ENCODE measurements at places on chromosomes 5 and 9.
A peak's percentile ranks its signal among the peaks of the same experiment; 100 is the strongest.

- no peak for DNase-seq
Measured at GRCh38 chr5:7250004-7250403, 145.9 kb upstream of the ADCY2 start.

DNA sequence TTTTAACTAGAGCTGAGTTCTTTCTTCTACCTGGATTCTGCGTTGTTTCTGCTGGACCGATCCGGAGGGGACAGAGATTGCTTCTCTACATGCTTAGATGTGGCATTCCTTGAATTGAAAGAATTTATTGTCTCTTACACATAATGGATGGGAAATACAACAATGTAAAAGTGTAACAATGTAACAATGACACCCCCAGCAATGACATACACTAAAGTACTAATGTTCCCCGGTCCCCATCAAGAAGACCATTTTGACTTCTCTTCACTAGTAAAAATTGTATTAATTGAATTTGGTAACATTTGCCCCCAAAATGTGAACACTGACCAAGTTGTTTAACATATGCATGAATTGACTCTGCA lies 760.2 kb downstream of the TAF11L14 start:
- DNase-seq, result no peak

- no peak for DNase-seq
Measured at GRCh38 chr9:84371737-84372136, 31.2 kb upstream of the SLC28A3 start.

DNA sequence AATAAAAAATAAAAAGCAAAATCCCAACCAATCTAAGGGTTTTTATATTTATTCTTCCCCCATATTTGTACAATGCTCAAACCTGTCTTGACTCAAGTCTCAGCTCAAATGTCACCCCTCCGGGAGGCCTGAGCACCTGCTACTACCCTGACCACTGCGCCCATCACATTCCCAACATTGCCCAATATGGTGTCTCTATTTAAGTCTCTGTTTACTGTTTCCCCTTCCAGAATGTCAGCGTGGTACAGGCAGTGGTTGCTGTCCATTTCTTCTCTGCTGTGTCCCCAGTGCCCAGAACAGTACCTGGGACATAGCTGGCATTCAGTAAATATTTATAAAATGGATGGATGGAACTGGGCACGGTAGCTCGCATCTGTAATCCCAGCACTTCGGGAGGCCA lies 47.3 kb upstream of the PRRC2B start:
- no peak for DNase-seq

DNA sequence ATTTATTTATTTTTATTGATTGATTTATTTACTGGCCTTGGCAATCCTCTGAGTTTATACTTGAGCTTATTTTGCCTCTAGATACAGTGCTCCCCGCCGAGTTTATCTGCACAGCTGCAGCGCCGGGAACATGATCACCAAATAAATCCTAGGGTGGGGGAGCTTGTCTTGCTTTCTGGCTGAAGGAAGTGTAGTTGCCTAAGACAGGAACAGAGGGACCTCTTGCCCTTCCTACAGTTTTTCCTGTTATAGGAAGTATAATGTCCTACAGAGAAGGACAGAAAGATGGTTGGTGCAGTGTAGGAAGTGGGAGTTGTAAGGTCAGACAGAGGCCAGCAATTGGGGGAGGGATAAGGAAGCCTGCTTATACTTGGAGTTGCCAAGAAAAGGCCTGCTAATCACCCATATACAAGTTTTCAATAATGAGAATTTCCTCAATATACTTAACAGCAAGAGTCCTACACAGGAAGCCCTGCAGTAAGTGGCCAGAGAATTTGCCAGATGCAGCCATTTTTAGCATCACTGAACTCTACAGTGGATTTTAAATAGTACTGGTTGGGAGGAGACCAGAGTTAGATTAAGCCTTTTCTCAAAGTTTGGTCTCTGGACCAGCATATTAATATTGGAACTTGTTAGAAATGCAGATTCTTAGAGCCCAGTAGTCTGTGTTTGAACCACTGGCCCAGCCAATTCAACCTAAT lies 7.7 kb downstream of the AOPEP start:
- DNase-seq, result no peak

- no peak for DNase-seq
Measured at GRCh38 chr9:132216861-132217619, 55.2 kb downstream of the NTNG2 start.

- no peak for DNase-seq
Measured at GRCh38 chr9:69497816-69498215, 172.8 kb downstream of the ENTREP1 start.

DNA sequence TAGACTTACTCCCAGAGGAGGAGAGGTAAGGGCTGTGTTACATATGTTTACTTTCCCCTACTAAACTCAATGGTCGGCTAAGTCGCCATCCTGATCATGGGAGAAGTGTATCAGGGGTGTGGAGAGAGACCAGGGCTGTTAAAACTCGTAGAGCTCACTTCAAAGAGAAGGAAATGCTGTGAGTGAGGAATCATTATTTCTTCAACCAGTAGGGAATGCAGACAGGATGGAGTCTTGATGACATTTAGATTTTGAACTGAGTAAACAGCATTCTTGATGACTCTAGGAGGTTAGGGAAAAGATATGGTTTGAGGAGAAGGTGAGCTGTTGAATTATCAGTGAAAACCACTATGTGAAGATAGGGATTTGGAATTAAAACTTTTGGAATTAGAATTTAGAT lies 17.3 kb downstream of the RECK start:
- DNase-seq, result no peak

DNA sequence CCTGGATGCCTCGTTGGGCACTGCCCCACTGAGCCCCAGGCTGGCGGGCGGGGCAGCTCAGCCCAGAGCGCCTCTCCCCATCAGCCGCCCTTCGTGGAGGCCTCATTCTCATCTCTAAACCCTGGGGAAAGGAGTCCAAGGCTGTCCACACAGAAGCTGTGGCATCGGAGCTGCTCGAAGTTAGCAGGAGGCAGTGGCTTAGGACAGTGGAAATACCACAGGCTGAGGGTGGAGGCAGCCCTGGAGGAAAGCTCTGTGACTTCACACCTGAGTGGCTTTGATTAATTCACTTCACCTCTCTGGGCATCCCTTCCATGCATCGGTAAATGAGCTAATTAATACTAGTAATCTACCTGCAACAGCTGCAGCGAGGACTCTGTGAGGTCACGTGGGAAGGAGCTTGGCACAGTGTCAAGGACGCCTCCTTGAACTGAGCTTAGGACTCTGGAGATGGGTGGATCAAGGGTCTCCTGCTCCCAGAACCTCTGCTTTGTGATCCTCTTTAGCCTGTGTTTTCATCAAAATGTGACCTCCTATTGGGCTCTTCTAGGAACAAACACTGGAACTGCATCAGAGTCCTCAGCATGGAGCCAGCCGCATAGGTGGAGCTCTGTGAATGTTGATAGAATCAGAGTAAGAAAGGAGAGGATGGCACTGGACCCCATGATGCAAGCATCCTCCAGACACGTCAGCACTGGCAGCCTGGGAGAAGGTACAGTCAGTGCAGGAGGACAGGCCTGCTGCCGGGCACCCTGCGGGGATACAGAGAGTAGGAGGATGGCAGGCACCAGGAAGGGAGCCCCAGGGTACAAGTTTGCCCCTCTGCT lies 842 bp upstream of the ANGPTL2 start:
- DNase-seq, result no peak

- DNase-seq, result no peak
Measured at GRCh38 chr5:177256296-177256695, 47.2 kb downstream of the RAB24 start.

- no peak for DNase-seq
Measured at GRCh38 chr5:177403102-177403791, 2.8 kb upstream of the PFN3 start.

DNA sequence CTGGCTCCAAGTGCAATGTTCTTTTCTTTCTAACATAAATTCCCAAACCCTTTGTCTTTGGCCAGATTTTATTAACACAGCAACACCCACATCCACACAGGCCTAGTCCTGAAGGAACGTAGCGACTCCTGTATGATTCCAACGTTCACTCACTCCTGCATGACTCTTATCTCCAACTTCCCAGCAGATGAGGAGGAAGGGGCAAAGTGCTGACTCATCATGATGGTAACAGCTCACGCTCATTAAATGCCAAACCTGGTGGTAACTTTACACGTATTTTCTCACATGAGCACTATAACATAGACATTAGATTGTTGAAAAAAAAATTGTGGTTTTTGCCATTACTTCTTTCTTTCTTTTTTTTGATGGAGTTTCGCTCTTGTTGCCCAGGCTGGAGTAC lies 1349.5 kb downstream of the EFNA5 start:
- DNase-seq, result no peak

DNA sequence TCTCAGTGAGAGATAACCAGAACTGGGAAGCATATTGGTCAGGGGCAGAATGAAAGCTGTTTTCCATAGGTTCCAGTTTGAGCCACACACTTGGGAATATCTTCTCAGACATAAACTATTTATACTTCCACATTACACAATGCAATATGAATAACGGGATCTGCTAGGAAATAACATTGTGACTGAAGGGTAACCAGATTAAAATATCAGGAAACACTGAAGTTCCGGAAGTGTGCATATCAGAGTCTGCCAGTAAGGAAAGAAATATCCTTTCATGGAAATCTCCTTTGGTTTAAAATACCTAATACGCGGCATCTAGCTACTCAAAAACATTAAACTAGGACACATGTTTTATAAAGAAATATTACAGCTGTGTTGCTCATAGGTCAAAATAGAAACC lies 56.3 kb downstream of the ST8SIA4 start:
- no peak for DNase-seq

DNA sequence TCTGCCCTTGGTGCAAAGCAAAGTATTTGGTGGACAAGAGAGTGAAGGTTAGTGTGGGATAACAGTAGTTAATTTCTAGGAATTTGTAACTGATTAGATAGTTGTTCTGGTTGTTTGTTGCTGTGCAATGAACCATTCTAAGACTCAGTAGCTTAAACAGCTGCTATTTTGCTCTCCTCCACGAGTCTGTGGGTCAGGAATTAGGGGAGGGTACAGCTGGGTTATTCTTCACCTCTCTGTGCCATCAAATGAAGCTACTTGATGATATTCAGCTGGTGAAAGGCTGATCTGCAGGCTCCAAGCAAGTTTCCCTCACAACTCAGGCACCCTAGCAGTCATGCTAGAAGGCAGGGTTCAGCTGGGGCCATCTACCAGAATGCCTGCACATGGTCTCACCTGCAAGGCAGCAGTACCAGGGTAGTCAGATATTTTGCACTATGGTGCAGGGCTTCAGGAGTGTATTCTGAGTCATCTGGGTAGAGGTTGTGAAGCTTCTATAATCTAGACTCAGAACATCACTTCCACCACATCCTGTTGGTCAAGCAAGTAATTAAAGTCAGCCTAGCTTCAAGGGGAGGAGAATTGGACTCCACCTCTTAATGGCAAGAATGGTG lies 159.5 kb upstream of the SLC28A3 start:
- DNase-seq, result no peak

DNA sequence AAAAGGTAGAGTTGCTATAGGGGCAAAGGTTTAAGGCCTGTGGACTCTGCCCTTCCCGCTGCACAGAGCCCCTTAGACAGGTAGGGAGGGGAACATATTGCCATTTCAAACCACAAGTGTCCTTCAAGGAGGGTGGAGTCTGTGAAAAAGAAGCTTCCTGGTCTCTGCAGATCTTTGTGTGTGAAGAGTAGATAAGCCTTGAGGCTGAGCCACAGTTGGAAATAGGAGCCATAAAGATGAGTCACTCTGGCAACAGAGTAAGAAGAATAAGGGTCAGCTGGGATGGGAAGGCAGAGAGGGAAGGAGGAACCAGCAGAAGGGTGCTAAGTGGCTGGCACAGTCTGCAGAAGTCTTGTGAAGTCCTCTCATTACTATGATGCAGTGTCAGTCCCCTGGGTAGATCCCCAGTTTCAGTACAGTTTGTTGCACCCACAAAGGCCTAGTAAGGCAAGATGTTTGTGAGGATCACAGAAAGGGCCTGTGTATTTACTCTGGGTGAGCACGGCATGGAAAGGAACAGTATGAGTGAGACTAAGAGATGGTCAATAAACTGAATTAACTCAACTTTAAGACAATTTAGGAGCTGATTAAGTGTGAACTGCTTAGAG lies 18.1 kb downstream of the GRXCR2 start:
- DNase-seq, result peak; percentile 78

DNA sequence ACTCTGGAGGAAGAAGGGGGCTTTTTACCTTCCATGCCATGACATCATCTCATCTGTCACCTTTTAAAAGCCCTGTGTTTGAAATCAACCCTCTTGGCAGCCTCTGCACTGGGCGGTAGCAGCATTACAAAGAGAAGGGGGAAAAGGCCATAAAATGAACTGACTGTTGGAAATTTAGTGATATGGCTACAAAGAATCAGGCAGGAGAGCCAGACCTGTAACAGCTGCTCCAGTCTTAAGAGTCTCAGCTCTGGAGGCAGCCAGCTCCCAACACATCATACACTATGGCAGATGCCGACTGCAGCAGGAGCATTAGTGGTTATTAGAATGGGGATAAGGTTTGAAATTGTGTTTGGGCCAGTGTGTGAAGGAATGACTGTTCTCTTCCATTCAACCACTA lies 257.5 kb downstream of the DMAC1 start:
- no peak for DNase-seq

- DNase-seq, result no peak
Measured at GRCh38 chr5:155087036-155087435, 73.5 kb downstream of the KIF4B start.

DNA sequence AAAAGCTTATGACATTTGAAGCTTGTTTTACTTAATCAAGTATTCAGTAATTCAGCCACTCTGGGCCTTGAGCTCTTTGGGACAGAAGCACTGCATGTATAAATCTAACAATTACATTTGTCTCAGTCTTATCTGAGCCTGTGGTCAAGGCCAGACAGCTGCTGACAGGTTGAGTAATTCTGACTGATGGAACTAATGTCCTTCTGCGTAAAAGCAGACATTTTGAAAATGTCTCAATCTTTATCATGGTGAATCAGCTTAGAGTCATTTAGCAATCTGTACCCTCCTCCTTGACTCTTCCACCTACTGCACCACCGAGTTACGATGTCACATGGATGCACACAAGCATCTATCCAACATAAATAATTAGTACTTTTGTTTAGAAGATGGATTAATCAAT lies 400.0 kb downstream of the ARRDC3 start:
- DNase-seq, result no peak

DNA sequence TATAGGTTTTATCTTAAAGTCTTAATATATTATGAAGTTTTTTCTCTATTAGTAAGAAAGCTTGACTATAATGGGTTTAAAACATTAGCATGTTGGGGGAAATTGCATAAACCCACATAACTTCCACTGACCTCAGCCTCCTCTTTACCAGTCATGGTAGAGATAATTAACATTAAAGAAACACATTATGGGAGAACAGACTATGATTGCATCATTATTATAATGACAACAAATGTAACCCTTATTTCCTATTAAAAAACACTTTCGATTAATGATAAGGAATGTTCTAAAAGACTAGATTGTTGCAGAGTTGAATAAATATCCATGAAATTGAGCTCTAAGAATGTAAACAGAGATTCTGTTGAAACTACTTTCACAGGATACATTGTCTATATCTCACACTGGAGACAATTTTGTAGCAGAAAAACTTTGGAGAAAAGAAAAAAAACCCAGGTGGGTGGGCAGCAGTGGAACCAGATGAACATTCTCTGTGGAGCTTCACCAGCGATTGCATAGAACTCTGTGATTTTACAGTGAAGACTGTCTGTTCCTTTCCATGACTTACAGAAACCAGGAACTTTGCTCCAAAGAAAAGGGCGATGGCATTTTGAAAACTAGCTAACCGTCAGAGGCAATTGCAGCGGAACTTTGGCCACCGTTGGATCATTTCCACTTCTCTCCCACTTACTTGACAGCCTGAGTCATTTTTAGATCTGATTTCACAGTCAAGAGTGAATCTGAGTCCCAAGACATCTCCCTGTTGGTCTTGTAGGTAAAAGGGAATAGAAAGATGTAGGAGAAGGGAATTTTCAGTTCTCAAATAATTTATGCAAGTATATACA lies 21.0 kb upstream of the ERAP2 start:
- DNase-seq, result no peak
